ENCODE measurements at places on chromosomes 2 and 18.

DNA sequence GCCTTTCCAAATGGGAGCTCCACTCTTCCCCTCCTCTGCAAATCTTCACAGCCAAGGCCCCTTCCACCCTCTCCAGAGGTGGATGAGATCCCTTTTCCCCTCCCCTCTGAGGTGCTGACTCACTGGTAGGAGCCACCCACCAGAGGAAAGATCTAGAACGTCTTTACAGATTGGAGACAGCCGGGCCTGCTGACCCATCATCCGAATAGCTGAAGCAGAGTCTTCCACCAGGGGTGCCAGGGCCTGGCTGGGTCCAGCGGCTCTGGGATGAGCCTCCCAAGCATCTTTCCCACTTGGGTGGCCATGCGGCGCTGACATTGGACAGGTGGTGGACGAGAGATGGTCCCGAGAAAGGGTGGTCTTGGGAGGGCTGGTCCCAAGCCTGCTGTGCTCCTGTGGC, 9.0 kb downstream of the ERFE start:
- DNase-seq: no peak

DNA sequence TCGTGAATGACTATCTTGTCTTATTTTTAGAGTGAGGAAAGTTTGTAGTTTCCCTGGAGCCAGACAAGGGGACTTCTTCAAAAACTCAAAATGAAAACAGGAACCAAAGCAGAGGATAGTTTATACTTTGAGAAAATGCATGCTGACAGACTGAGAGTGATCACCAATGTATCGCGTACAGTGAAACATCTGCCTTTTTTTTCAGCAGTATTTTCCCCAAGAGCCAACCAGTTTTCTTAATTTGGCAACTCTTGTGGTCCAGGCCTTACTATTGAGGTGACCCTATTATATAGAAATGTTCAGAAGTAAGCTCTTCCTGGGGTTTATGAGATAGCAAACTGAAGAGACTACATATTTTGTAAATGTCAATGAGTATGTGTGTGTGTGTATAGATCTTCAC, 153.7 kb upstream of the VRK2 start:
- no peak for DNase-seq

- no peak for DNase-seq
Observed at GRCh38 chr2:136422512-136422911, 304.6 kb upstream of the CXCR4 start.

- DNase-seq: no peak
Observed at GRCh38 chr2:70797506-70797905, 7.1 kb upstream of the FIGLA start.

DNA sequence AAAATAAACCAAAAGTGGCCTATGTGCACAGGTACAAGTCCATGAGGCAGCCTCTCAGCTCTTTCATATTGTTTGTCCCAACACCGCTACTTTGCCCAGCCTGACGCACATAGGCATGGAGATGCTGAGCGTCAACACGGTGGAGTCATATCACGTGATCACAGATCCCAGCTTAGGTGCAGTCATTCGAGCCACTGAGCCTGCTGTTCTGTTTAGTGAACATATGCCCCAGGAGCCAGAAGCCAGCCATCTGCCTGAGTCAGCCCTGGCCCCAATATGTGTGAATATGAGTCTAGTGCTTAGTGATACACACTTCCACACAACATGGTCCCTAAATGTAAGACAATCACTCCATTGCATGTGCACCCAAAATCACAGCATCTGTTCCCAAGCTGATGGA, 88.2 kb upstream of the LCLAT1 start:
- DNase-seq: no peak

DNA sequence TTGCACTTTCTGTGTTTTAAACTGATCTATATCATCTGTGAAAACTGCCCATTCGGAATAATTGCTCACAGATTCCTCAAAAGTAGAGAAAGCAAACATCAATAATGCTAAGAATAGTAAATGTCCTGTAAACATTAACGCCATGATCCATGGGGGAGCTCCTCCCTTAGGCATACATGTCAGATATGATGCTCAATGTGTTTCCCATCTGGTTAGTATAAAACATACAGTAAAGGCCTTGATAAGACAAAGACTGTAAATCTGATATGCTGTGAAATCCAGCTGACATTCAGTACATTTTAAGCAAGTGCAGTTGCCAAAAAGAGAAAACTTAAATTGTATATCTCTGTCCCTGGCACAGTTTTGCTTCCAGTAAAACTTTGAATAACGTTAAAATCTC, 2.1 kb downstream of the DSEL start:
- no peak for DNase-seq

DNA sequence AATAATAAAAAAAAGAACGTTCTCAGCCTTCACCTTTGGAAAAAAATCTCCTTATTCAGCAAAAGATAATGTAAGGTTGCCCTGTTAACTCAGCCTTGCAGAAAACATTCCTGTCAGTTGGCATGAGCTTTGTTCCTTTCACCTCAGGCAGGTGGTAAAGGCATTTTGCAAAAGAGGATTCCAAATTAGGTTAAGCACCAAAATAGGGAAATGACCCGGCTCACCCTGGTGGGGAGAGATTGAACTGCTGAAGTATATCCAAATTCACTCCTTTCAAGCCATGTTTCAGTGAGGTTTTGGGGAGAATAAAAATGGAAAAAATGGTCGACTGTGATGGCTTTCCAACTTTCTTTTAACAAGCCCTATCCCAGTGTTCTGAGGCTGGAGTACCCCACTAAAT, 1988.8 kb upstream of the PIK3C3 start:
- DNase-seq: no peak

GRCh38 chr18:33557706-33558105, 20.3 kb upstream of the ASXL3 start:
- no peak for DNase-seq

DNA sequence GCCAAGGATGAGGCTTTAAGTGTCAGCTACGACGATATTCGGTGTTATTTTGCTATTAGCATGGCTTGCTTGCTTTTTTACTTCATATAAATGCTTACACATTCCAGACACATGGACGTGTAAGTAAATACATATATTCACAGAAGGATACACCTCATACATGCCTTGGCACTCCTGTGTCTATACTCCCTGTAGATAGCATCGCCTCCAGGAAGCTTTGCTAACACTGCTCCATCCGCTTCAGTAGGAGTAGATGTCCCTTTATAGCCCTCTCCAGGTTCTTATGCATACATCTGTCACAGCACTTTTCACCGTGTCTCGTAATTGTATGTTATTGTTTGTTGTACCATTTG, 27.5 kb upstream of the KCTD1 start:
- no peak for DNase-seq

DNA sequence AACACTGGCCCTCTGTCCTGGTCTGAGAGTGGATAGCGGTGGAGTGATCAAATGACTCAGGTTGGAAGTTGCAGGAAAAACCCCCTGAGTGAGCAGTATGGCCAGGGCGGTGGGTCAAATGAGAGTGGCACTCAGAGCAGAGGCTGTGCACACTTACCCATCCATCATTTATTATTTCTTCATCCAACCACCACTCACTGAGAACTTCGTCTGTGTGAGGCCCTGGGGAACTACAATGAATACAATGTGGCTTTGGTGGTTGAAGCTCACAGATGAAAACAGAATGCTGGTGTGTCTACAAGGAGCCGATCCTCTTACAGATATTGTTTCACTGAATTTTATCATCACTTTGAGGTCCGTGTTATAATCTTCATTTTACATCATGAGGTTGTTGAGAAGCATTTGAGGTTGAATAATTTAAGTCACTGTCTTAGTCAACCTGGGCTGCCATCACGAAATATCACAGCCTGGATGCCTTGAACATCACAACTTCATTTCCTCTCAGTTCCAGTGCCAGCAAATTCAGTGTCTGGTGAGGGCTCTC, 73.4 kb upstream of the ID2 start:
- DNase-seq: no peak

DNA sequence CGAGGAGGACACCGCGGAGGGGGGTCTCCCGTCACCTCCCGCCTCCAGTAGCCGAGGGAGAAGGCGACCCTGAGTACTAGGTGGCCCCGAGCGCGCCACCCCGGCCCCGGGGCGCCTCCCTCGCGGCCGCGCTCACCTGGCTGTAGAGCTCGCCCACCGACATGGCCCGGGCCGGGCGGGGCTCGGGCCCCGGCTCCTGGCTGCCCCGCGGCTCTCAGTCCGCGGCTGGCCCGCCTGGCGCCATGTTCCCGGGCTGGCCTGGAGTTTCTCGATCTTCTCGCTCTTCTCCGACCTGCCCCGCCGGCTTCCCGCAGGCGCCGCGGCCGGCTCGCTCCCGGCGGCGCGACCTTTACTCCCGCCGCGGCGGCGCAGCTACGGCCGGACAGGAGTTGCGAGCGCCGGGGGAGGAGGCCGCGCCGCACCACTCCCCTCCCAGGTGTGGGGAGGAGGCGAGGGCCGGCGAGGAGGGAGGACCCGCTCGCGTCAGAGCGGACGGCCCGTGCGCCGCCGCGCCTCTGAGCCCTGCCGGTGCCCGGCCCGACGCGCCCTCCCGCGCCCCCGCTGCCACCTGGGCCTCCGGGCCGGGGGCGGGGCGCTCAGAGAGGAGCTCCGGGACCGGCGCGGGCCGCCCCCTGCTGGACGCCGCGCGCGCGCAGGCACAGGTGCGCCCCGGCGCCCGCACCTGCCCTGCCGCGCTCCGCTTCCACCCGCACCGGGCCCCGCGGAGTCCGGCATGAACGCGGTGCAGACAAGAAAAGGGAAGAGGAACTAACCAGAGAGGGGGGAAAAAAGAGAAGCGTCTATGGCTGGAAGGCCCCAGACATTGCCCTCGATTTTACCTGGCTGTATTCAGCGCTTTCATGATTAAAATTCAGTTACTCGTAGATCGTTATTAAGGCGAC, at the start of gene MYO5B:
MYO5B (minus strand) TSS at position 517 of the 902 bp plus-strand sequence; CDS start at position 163, 354 bp downstream.
- DNase-seq: no peak

- DNase-seq: no peak
Observed at GRCh38 chr2:73210019-73210418, 4.0 kb upstream of the SMYD5 start.

- DNase-seq: no peak
Observed at GRCh38 chr2:119489232-119489952, 34.9 kb downstream of the SCTR start.

- DNase-seq: no peak
Observed at GRCh38 chr2:31269087-31269486, 35.1 kb downstream of the EHD3 start.

DNA sequence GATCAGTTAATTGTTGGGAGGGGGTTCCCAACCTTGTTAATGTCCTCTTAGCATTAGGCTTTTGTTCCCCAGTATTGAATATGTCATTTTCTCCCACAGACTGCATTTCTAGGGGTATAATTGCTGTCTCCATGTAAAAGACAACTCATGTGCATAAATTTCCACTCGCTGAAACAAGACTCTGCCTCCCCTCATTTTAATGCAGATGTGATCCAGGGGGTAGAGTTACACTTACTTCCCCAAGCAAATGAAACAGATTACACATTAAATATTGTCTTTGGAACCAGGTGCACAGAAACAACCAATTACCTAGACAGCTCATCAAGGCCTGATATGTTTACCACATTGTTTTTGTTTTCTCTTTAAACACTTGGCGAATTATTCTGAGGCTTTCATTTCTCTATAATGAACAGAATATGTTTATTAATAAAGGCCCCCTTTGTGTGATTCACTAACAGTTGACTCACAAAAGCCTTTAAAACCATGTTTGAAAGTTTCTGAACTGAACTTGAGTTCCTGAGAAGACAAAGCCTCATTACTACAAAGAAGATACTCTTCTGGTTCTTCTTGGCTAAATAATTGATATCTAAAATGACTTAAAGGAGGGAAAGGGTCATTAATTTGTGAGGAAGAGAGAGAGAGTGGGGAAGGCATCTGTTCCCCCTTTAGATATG, 15.0 kb upstream of the ACVR1 start:
- no peak for DNase-seq

DNA sequence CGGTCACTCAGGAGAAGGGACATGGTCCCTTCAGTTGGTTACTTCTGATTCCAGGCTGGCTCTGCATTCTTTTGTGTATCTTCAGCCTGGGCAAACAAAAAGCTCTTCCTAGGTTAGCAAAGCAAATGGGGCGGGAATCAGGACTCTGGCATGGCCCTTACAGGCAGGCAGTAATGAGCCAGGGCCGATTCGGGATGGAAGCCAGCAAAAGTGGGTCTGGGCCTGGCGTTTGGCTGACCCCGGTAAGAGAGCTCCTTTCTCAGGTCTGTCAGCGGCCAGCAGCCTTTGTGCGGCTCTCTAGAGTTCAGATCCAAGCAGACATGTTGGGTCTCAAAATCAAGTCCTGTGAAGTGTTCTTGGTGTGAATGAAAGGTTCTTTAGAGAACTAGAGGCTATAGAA, 81.5 kb upstream of the EML6 start:
- DNase-seq: no peak

DNA sequence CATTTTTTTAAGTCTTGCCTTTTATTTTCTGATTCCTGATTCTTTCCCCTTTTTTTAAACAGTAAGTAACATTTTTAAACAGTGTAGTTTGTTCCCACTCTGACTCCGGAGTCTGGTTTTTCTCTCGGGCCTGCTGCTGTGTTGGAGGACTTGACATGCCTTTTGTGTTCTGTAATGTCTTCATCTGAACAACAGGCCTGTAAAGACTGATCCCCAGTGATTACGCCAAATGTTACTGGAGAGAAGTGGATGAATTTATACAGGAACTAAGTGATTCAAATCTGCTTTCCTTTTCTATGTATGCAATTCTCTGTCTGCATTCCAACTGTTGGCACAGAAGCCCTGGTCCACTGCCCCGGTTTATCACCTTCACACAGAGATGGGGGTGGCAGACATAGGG, 54.3 kb upstream of the RMDN2 start:
- no peak for DNase-seq

GRCh38 chr2:216698895-216699294, 3.5 kb upstream of the IGFBP5 start:
- DNase-seq: no peak

DNA sequence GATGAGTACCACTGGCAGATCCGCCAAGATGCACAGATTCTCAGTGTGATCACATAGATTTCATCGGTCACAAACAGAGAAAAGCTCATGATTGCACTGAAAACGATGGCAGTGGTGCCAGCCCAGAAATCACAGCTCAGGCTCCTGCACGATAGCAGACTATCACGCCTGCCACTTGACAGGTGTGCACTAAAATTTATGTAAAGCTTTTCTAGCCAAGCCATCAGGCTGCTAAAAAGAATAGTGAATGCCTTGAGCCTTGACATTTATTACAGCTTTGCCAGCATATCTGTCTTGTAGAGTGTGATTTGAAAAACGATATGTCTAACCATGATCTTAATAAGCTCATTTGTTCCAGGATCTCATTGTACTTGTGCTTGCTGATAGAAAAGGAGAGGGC, 409.5 kb upstream of the CWC22 start:
- DNase-seq: no peak

DNA sequence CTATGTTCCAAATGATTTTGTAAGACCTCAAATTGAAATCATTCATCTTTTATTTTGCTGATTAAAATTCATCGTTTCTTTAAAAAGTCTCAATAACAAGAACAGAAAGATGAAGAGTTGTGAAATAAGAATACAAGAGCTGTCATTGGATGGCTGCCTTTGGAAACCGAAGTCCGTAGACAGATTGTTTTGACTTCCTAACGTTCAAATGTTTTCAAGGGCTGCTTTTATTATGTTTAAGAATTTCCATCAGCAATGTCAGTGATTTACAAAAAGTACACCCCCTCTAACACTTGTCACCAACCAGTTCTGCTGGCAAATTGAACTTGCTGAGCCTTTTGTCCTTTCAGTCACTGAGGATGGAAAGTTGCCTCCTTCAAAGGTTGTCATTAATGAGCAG, 89.6 kb downstream of the KCNE4 start:
- DNase-seq: no peak

All from stimulated activated CD8-positive, alpha-beta memory T cell treated with anti-CD3 and anti-CD28 coated beads, Interleukin-7, amount 100 ng/mL, for 48 hours (primary cell).